ENCODE measurements at places on chromosomes 13 and 19.

- DNase-seq: no peak
These were observed 309.5 kb downstream of the MTUS2 start for GRCh38 chr13:29129616-29130015.

DNA sequence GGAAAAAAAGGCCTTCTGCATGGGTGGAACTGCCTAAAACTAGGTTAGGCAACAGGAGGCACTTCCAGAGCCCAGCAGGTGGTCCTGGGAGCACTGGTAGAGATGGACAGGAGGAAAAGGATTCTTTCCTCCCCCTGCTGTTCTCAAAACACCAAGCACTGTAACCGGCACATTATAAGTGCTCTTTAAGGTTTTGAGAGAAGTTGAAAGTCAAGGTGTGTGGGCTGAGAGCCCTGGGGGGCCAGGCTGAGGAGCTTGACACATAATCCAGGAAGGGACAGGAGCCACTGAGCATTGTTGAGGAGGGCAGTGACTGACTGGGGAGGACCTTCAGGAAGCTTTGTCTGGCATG, 32.3 kb downstream of the SPATA13 start:
- no peak for DNase-seq

- DNase-seq: no peak
These were observed 760.4 kb upstream of the PCDH20 start for GRCh38 chr13:62176051-62176450.

- DNase-seq: no peak
These were observed 32.2 kb downstream of the SLAIN1 start for GRCh38 chr13:77729502-77730221.

DNA sequence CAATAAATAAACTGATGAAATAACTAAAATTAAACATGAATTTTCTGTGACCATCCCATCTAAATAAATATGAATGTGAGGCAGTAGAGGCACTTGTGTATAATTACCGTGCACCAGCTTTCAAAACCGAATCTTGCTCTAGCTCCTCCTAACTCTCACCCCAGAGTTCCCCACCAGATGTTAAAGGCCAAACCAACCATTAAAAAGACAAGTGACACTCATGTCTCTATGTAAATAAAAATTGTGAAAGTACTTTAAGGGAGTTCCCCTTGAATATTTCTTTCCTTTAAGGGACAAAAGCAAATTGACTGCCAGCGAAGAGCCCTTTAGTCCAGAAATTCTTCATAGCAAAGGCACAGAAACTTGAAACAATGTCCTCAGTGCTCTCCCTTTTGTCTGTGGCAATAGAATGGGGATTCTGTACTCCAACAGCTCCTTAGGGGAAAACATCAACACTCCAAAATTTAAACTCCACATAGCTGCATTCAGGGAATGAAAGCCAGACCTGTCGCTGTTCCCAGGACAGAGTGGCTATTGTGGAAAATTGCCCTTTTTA, 101.7 kb upstream of the SOX21 start:
- DNase-seq: no peak

DNA sequence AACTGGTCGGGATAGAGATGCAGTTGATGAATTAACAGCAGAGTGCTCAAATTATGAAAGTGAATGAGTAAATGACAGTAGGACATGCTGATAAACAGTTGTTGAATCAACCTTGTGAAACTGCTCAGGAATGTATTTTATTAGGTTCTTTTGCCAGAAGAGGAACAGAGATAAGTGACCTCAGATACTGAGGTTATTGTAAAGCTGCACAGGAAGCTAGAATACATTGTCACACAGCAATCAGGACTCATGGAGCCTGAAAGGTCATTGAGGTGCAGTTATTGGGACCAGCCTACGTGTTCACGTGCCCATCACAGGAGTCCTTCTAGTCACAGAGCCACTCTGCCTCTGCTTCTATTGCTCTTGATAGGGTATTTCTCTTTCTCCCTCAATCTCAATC, 47.5 kb upstream of the MED4 start:
- DNase-seq: no peak

- DNase-seq: no peak
These were observed 316.3 kb upstream of the KLF12 start for GRCh38 chr13:74450525-74450845.

DNA sequence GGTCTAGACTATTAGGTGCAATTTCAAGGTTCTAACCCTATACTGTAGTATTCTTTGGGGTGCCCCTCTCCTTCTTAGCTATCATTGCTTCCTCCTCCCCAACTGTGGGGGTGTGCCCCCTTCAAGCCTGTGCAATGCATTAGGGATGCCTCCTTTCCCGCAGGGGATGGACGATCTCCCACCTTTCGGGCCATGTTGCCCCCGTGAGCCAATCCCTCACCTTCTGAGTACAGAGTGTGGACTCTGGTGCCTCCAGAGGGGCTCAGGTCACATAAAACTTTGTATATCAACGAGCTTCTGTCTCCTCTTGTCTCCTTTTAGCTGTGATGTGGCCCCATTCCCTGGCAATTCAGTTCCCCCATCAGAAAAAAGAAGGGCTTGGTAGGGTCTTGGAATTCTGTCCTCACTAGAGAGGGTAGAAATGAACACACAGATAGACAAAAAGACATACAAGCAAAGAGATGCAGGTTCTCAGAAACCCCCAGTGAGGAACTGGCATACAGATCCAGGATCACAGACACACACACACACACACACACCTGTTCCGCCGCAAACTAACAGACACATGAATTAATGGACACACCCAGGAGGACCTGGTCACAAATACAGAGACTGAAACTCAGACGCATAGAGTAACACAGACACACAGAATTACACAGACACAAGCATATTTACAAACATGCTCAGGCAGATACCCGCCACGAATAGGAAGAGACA, 2.5 kb upstream of the HNRNPUL1 start:
- DNase-seq: no peak

- DNase-seq: no peak
These were observed 322.9 kb downstream of the GPC6 start for GRCh38 chr13:93549326-93550005.

- no peak for DNase-seq
These were observed 14.1 kb upstream of the PCDH8 start for GRCh38 chr13:52862358-52863206.

DNA sequence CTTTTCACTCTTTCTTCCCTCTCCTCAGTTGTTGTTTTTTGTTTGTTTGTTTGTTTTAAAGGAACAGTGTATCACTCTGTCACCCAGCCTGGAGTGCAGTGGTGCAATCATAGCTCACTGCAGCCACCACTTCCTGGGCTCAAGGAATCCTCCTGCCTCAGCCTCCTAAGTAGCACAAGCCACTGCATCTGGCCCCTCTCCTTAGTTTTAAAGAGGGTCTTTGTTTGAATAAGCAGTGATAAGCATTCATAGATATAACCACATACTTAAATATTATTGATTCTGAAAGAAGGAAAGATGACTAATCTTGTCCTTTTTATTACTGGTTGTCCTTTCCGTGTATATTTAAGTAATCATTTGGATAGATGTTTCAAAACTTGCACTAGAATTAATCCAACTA, 26.7 kb downstream of the ERCC5 start:
- DNase-seq: no peak

GRCh38 chr13:49315756-49316482, 68.2 kb downstream of the CDADC1 start:
- no peak for DNase-seq

- DNase-seq: no peak
These were observed 226.3 kb downstream of the SLC7A1 start for GRCh38 chr13:29369060-29369743.

- DNase-seq: no peak
These were observed 337.7 kb downstream of the DNAJC15 start for GRCh38 chr13:43360892-43361610.

- DNase-seq: no peak
These were observed 95.1 kb downstream of the SLC7A1 start for GRCh38 chr13:29500386-29500785.

- no peak for DNase-seq
These were observed 188.1 kb downstream of the NHLRC3 start for GRCh38 chr13:39226359-39226758.

- no peak for DNase-seq
These were observed 58.3 kb upstream of the ZNF507 start for GRCh38 chr19:32287086-32287485.

DNA sequence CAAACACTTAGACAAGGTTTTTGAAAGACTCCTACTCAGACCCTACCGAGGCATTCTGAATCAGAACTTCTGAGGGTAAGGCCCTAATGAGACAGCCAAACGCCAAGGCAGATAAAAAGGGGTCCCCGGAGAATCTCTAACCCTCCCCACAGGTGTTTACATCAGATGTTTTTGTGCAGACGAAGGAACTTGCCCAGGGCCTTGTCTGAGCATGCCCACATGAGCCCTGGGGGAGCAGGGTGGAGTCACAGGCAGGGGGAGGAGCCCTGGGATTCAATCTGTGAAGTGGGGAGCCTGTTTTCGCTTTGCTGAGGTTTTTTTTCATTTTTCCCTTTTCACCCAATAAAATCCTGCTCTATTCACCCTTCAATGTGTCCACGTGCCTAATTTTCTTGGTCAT, 61.6 kb upstream of the MED4 start:
- DNase-seq: no peak

- DNase-seq: no peak
These were observed 58.8 kb upstream of the ABCC4 start for GRCh38 chr13:95360052-95360451.

- no peak for DNase-seq
These were observed 11.4 kb downstream of the CARD8 start for GRCh38 chr19:48244281-48244680.

DNA sequence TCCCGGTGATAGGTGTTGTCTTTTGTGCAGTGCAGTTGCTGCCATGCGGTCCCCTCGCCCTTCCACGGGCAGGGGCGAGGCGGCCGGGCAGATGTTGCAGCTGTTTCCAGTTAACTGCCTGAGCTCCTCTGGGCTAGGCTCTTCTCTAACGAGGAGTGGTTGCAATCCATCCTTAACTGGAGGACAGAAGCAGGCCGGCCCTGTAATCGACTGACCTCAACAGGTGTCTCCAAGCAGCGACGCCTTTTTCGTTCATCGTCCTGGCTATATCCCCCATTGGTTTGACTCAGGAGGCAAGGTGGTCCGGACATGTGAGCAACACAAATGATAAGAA, 1.9 kb upstream of the TSC22D1 start:
- no peak for DNase-seq

DNA sequence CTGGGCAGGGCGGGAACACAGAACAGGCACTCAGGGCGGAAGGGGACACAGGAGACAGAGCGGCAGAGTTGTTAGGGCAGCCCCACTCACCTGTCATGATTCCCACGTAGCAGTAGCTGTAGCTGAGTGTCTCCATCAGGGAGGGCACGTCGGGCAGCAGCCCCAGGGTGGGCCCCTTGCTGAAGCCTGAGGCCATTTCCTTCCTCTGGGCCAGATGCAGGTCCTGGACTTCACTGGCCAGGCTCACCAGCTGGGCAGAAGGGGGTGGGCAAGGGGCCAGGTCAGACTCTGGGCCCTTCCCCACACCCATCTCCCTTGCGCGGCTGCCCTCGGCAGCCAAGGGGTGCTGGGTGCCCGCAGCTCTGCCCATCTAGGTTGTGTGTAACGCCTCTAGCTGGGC, 5.9 kb downstream of the MBOAT7 start:
- no peak for DNase-seq

DNA sequence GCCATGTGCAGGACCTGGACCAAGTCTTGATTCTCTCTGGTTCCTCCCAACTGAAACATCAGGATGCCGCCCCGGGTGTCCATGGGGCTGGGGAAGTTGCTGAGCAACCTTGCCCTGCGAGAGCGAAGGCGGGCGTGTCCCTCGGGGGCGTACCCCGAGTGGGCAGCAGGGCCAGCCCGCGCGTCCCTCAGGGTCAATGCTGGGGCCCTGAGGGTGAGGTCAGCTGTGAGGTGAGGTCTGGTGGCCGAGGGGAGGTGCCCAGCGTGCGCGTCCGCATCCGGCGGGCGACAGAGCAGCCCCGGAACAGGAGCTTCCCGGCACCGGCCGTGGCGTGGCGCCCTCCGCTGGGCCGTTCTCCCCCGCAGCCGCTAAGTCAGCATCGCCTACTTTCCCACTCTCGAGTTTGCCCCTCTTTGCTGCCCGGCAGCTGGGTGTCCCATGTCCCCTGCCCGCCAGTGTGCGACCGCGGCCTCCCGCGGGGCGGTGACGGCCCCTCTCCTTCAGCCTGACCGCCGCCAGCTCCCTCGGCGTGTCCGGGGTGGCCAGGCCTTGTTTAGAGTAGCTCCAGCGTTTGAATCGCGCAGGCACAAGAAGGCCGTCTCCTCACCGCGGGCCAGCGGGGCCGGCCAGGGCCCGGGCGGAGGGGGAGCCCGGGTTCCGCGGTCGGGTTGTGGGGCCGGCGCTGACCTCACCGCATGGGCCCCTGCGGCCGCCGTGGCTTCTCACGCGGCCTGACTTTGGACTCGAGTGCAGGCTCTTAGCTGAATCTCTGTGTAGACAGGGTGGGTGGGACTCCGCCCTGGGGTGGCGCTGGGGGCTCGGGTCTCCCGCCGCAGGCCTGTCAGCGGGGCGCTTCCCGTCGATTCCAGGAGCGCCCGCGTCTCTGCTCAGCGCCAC, 33.0 kb downstream of the GJA3 start:
- DNase-seq: no peak

DNA sequence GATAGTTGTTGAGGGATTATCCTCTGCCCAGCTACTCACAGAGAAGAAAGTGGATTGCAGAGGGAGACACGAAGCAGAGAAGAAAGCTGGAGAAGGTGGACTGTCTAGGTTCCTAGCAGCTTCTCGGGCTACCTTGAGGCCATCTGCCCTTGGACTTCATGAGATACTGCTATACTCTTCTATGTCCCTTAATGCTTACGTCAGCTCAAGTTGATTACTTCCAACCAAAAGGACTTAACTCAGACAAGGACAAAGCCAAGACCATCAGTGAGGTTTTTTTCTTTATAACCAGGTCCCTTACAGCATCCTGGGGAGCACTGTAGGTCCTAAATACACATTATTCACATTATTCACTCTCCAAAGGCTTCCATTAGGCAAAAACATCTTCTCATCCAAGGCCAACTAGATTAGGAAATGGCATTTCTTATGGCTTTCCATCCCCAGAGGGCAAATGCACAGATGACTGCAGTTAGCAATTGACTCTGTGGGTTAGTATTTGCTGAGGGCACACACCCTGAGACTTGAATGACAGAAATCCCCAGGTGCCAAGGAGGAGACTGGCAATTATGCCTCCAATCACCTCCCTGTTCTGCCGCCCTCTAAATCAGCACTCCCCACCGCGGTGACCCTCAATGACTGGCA, 4.1 kb upstream of the UBE2L5 start:
- DNase-seq: no peak

DNA sequence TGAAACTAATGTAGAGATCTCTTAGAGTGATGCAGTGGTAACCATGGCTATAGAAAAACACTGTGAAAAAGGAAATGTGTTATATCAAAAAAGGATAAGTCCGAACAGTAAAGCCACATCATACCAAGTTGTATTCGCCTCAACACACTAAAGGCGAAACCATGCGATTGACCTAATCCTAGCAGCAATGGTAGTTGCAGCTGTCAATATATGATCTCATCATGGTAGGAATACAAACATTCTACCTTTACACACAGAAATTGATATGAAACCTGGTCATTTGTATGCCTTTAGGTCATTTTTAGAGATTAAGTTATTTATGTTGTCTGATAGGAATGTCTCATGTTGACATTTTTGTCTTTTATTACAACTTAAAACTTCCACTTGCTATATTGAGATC, 271.9 kb downstream of the SLITRK6 start:
- DNase-seq: no peak
